ENCODE measurements at places on chromosomes 5 and 9.

DNA sequence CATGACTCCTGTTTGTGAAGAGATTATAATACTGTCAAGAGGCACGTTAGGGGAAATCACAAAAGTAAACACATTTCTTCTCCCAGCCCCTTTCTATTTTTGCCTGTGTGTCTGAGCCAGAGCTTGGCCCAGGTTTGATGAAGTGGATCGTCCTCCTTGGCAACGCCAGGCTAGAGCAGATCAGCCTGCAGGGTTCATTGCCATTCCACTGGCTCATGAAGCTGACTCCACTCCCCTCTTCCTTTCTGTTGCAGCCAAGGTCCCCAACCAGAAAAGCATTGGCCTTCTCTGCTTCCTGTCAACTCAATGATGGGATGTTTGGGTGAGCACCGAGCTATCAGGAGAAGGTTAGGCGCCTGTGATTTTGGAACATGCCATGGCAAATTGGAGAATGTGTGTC, 3.3 kb downstream of the ADRB2 start:
- no peak for DNase-seq

DNA sequence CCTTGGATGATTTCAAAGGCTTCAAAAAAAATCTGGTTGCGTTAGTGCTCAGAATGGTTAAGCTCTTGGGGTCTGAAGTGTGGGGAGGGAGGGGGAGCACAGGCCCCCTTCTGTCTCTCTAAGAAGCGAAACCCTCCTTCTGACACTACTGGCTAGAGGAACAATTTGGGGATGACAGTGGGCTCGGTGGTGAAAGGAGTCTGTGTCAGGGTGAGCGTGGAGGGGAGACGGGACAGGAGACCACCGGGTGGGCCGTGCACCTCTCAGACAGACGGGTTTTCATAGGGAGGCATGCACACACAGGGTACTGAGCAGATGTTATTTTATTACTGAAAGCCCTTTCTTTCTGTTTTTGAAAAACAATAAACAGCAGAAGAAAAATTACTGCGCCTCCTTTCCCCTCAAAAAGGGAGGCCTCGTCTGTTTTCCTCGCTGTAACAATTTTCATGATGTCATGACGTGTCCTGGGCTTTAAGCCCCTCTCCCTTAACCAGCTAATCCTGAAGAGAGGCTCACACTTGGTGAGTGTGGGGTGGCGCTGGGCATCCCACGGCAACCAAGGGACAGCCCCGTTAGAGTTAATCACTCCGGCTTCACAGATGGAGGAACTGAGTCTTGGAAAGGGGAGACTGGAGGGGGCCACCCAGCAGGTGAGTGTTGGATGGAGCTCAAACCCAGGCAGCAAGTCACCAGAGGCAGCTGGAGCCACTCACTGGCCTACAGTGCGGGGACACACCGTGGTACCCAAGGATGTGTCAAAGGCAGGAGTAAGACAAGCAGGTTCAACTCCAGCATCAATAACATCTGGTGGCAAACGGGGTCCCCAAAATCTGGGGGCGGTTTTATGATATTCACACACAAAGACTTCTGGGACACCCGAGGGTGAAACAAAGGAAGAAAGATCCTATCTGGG, 53.4 kb downstream of the PTCH1 start:
- no peak for DNase-seq

DNA sequence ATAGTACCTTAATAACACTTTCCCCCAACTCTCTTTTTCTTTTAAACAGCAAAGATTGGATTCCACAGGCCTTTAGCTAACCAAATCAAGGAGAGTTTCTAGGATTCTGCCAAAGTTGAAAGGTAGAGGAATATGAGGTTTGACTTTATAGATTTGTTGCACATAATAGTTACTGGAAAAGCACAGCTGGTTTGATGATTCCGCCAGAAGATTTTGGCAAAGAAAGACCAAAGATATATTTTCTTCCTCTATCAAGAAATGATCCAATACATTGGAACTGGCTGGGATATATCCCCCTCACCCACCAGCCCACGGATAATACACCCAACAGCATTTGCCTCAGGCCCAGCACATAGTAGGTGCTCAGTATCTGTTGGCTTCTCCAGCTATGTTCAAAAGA, 289.8 kb downstream of the EBF1 start:
- no peak for DNase-seq

GRCh38 chr5:71864730-71865601, 145.9 kb downstream of the CARTPT start:
- no peak for DNase-seq

DNA sequence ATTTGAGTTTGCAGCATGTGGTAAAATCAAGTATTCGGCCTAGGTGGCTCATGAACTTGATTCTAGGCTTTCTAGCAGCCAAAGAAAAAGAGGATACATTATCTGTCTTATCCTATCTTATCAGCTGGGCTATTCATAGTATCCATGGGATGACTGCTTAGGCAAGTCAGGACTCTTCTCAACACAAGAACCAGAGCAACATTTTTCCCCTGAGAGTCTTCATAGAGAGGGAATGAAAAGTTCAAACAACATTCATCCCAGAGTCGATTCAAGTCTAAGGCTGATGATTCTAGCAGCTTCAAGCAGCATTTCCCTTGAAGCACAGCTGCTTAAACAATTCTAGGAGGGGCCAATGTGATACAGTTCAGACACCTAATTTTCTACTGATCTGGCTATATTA, 3.0 kb downstream of the S100Z start:
- DNase-seq, result no peak

DNA sequence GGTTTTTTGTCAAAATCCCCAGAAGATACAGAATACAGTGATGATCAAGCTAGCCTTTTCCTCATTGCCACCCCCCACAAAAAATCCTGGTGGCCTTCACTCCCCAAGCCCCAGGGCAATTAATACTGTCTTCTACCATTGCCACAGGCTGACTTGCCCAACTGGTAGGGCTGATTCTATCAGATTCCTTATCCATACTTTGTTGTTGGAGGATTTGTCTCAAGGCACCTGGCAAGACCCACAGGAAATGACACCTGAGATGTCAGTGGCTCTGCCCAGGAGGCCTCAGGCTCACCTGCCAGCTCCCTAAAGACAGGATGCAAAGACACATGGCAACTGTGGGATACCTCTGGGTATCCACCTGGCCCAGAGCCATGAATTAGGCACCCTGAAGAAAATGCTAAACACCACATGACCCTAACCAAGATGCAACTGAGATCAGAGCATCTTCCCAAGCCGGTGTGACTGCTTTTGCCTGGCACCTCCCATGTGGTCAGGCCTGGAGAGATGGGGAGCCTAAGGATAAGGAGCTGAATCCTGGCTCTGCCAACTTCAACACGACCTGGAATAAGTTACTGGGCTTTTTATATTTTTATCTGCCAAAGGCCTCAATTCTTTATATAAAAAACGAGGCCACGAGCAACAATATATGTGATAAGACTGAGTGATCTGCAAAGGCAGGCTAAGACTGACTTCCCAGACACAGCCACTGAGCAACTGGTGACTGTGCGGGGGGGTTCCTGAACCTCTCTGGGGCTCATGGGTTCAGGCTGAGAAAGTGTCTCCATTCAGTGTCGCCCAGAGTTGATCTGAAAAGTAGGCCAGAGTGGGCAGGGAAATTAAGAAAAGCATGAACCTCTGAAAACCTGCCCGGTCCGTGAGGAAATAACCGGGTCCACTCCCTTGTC, 944 bp downstream of the ATOX1 start:
- no peak for DNase-seq

Data from stimulated activated CD8-positive, alpha-beta memory T cell treated with anti-CD3 and anti-CD28 coated beads, Interleukin-4, amount 100 ng/mL, for 1 hour (primary cell).